ENCODE measurements at places on chromosomes 5 and 9. TPM values are rescaled to one million over a fixed set of nuclear protein-coding genes. Genes with fewer than 3 reads are reported as not detected.

Gene MVB12B
- total RNA-seq: 39.2 TPM

Gene PCDHA1
- 0.41 TPM for total RNA-seq

Gene EIF4E1B
- total RNA-seq: not detected

Gene MYOT
- 2.7 TPM for total RNA-seq

Gene AFAP1L1
- total RNA-seq: 26.4 TPM

Gene KLHL9
- 88.5 TPM for total RNA-seq

DNA sequence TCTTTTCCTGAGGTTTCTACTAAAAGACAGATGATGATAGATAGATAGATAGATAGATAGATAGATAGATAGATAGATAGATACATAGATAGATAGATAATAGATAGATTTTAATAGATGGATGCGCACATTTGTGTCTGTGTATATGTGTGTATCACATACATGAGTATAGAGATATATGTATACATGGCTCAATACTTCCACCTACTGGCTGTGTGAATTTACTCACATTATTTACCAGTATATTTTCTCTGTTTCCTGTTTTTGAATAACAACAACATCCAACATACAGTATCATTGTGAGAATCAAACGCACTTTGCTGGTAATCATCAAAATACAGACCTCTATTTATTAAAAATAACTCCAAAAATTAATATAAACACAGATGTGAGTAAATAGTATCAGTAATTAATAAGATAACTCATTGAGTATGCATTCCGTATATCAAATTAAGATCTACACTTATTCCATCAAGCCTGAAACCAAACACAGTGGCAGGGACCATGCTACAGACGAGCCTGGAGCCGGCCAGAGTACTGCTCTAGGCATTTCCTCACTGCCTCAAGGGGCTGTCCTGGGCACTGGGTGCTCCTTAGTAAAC, 338.0 kb downstream of the SEMA5A start:
- H3K4me1 ChIP-seq: no peaks in the 10 kb centered on the region
- no peaks in the 10 kb centered on the region for H3K27me3 ChIP-seq
- no peaks in the 10 kb centered on the region for H3K36me3 ChIP-seq
- no peak overlapping the region for H3K27ac ChIP-seq
- H3K4me3 ChIP-seq: no peak overlapping the region
- no peak for DNase-seq

GRCh38 chr5:136766456-136766855, 401.1 kb upstream of the TRPC7 start:
- no peak for DNase-seq
- no peaks in the 10 kb centered on the region for H3K27me3 ChIP-seq
- H3K4me1 ChIP-seq: no peaks in the 10 kb centered on the region
- no peak overlapping the region for H3K27ac ChIP-seq
- no peak overlapping the region for H3K4me3 ChIP-seq
- no peaks in the 10 kb centered on the region for H3K36me3 ChIP-seq

DNA sequence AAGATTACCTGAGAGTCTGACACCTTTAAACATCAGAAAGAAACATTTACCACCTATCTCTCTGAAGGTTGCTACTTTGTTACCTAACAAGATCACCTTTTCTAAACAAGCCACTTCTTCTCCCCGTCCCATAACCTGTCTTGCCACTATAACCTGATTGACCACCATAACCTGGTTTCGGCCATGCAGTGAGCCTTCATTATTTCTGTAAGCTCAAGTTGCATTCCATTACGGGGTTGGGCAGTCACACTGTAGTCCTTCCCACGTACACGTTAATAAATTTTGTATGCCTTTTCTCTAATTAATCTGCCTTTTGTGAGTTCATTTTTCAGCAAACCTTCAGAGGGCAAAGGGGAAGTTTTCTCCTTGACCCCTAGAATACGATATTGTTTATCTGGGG, 28.0 kb upstream of the CCNG1 start:
- no peaks in the 10 kb centered on the region for H3K36me3 ChIP-seq
- DNase-seq: no peak
- H3K4me3 ChIP-seq: no peak overlapping the region
- H3K4me1 ChIP-seq: peaks cover 3% of the 10 kb centered on the region
- H3K27ac ChIP-seq: no peak overlapping the region
- no peaks in the 10 kb centered on the region for H3K27me3 ChIP-seq
